Cortex of kidney (tissue), 1 donor: ENCODE measurements at places on chromosomes 4 and X.

DNA sequence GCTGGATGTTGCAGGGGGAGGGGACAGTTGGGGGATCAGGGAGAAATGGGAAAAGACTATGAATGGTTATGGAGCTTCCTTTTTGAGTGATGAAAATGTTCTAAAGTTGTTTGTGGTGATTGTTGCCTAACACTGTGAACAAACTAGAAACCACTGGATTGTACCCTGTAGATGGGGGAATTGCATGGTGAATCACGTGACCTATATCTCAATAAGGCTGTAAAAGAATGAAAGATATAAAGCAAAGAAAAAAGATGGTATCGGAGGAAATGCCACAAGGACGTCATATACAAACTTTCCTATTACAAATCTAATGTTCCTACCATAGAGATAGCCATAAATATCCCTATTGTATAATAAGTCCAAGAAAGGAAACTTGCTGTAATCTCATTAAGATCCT, 20.6 kb upstream of the CT55 start:
- no peak for DNase-seq

- no peak for DNase-seq
These were observed 3.5 kb upstream of the HTR2C start for GRCh38 chrX:114580336-114580735.

DNA sequence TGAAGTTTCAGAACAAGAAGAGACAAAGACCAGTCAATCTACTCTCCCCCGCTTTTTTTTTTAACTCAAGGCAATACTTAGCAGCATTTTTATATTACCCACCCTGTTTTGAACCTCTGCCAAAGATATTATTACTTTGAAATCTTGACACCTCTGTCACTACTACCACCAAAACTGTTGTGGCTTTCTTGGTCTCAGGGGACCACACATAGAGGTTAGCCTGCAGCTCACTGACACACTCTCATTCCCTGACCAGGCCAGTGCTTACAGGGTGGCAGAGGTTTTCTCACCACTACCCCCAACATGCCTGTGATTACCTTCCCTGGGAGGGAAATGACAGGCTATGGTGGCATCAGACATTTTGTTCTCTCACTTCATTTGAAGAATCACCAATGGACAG, 137.4 kb upstream of the STIM2 start:
- DNase-seq: no peak

DNA sequence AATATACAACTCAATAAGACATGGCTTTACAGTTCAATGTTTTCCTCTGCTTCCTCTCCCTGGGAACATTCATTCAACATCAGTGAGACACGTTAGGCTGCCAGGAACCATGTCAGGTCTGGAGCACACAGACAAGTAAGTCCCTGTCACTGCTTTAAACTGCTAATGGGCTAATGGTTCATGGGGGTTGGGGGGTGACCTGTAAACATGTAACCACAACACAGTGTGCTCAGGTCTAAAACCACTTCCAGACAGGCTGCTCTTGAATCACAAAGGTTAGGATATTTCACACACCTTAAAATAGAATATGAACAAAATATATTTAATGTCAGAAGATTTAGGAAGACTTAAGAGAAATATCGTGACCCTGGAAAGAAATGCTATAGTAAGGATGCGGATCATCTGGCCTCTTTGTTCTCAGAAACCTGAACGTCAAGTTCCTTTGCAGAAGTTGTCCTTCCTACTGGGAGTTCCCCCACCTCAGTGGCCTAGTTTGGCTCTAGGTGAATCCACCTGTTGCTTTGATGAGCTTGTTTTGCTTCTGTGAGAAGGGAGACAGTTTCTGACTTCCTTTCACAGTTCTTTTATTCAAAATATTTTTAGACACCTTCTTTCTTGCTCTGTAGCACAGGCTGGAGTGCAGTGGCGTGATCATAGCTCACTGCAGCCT, 359.9 kb downstream of the UNC5C start:
- DNase-seq: no peak

DNA sequence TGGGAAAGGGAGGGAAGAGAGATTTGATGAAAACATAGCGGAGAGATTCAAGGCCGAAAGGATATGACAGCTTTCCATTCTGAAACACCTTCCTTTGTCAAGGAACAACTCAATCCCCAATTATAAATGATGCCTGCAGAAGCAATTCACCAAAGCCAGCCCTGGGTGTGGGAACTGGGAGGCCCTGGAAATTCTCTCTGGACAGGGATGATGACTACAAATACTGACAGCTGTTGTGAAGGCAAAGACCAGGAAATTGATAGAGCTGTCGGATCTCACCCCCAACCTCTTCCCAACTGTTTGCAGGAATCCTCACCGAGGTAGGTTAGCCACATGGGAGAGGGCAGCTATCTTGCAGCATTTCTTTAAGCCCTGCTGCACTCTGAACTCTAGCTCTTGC, 54.3 kb downstream of the CCDC149 start:
- DNase-seq: no peak

DNA sequence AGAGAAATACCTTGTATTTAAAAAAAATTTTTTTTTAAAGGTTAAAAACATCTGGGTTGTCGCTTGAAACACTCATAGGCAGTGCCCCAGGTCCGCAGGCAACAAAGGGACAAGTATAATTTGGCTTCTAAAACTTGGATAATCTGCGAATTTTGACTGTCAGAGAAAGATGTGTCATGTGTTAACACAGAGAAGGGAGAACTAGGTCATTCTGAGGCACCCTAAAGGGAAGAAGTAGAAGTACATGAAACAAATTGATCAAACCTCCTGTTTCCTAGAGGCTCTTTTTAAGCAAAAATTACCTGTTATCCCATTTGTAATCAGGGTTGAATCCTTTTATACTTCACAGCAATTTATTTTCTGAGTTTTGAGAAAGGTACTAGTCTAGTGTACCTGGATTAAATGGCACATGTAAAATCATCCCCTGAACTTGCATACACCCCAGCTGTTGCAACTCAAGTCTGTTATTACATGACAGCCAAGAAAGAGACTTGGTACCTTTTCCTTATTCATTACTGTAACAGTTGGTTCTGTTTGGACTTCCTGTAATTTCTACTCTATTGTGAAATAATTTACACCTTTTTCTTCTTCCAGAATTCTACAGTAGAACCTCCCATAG, 1.7 kb downstream of the SRD5A3 start:
- no peak for DNase-seq

- DNase-seq: no peak
These were observed 9.5 kb downstream of the CSTF2 start for GRCh38 chrX:100829730-100830129.

GRCh38 chr4:52685316-52685715, 26.2 kb upstream of the USP46 start:
- DNase-seq: no peak

DNA sequence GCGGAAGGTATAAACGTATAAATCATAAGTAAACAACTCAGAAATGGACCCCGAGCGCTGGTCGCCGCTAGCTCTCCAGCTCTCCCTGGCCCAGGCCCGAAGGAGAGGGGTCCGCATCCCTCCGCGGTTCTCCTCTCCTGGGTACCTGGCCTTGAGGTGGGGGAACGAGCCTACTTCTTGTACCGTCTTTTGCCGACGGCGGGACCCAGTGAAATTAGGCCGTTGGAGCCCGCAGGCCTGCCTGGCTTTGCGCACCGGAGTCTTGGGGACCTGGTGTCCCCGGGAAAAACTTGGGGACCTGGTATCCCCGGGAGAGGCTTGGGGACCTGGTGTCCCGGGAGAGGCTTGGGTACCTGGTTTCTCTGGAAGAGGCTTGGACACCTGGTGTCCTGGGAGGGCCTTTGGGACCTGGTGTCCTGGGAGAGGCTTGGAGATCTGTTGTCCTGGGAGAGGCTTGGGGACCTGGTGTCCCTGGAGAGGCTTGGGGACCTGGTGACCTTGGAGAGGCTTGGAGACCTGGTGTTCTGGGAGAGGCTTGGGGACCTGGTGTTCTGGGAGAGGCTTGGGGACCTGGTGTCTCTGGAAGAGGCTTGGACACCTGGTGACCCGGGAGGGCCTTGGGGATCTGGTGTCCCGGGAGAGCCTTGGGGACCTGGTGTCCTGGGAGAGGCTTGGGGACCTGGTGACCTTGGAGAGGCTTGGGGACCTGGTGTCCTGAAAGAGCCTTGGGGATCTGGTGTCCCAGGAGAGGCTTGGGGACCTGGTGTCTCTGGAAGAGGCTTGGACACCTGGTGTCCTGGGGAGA, 12.0 kb downstream of the SHOX start:
- no peak for DNase-seq

GRCh38 chr4:106502106-106502699, 133.6 kb upstream of the GIMD1 start:
- DNase-seq: no peak

- no peak for DNase-seq
These were observed 79.6 kb upstream of the PLAC1 start for GRCh38 chrX:134737721-134738369.

DNA sequence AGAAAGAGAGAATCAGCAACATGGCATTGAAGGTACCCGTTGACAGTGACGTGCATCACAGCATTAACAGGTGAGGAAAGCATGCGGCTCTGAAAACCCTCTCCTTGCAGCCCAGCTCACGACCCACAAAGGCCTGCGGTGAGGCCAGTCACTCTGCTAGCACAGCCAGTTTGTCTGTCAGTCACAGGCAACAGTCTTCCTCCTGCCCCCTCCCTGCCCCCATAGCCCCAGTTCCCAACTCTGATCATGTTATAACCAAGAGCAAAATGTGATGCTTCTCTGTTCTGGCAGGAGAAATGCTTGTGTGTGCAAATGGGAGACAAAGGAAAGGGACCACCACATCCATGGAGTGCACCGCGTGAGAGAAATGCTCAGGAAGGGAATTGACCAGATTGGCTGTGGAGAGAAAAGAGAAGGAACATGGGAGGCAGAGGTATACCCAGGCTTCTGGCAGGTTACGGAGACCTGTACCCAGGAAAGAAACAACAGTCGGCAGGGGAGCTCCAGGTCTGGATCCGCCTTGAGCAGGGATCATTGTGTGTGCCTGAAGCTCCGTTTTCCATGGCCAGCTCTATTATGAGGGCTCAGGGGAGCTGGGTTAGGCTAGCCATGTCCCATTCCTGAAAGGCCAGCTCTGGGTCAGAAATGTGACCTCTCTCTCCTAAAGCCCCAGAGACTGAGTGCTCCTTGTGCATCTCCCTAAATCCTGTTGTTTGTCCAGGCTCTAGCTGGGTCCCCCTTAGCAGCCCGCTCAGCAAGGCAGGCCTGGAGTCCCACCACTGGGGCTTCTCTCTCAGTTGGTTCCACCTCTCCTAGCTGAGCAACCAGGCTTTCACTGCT, 139.7 kb upstream of the MAMLD1 start:
- no peak for DNase-seq

GRCh38 chr4:76212851-76213414, 691 bp downstream of the SCARB2 start:
- no peak for DNase-seq

GRCh38 chr4:121189326-121190215, 25.4 kb upstream of the TNIP3 start:
- DNase-seq: no peak

GRCh38 chrX:63250253-63250868, 100.8 kb downstream of the SPIN4 start:
- no peak for DNase-seq

GRCh38 chr4:41323706-41324105, 67.0 kb downstream of the UCHL1 start:
- DNase-seq: no peak

GRCh38 chr4:102430461-102430910, 70.7 kb upstream of the NFKB1 start:
- DNase-seq: no peak

DNA sequence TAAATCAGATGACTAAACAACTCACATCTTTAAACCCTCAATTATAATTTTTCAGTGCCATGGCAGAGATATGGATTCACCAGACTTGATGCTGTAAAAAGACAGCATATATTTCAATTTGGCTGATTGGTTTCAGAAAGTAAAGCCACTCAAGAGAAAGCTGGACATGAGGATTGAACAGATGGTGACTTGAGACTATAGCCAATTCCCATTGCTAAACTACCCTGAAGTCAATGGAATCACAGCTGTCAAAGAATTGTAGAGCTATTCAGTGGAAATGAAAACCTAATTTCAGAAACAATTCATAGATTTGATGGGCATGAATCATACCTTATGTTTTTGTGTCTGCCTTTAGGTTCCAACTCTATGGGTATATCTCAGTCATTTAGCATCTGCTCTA, 510.6 kb upstream of the BOD1L1 start:
- no peak for DNase-seq

DNA sequence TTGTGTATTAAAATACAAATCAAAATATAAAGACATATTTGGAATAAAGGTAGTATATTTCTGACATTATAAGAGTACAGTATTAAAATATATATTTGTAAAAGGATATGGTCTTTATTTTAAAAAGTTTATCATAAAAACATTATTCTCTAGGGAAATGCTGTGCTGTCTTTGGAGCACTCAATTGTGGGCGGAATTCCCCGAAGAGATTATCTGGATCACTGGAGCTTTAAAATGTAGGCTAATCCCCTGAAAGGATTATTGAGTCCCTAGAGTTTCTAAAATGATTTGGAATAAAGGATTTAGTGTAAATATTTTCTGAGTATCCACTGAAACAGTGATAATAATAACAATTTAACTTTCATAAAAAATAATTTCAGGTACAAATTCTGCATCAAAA, 1239.4 kb downstream of the TECRL start:
- DNase-seq: no peak

DNA sequence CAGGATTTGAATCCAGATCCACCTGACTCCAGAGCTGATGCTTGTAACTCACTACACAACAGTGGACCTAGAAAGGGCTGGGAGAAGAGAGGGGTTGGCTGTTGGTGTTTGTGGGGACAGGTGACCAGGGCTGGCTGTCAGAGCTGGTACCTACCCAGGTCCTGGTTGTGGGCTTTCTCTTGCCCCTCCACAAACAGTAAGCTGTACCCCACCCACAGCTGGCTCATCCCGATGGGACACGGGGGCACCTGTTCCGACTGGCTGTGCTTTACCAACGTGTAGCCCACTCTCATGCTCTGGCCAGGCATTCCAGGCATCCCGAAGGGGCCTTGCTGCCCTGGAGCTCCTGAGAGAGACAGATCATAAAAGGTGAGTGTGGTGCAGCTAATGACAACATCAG, 68.7 kb downstream of the ATG4A start:
- no peak for DNase-seq

DNA sequence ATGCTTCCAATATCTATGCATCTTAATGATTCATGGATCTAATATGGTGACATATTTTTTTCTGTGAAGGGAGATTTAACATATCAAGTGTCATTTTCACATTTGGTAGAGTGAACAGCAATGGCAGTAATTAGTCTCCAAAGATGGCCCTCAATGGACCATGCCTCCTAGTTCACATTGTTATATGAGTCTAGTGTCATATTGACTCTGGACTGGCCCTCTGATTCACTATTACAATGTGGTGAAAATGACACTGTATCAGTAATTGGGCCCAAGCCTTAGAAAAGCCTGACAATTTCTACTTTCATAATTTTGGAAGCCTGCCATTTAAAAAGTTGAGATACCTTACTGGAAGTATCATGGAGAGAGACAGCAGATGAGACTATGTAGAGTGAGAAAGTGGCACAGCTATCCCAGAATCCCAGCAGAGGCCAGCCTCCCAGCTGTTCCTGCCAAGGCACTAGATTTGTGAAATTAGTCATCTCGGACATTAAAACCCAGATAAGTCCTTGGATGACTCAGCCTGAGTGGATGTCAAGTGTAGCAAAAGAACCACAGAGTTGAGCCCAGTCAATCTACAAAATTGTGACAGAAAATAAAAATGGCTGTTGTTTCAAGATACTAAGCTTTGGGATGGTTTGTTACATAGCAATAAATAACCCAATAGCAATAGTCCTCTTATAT, 68.4 kb downstream of the ARHGEF38 start:
- DNase-seq: no peak

- no peak for DNase-seq
These were observed 94.5 kb upstream of the DHRSX start for GRCh38 chrX:2595258-2595657.
